ENCODE measurements at places on chromosomes 1 and 21. TPM values are rescaled to one million over a fixed set of nuclear protein-coding genes. Genes with fewer than 3 reads are reported as not detected.

- no peak for DNase-seq
These were observed 1.5 kb upstream of the RUNX1 start for GRCh38 chr21:35050348-35051286.

DNA sequence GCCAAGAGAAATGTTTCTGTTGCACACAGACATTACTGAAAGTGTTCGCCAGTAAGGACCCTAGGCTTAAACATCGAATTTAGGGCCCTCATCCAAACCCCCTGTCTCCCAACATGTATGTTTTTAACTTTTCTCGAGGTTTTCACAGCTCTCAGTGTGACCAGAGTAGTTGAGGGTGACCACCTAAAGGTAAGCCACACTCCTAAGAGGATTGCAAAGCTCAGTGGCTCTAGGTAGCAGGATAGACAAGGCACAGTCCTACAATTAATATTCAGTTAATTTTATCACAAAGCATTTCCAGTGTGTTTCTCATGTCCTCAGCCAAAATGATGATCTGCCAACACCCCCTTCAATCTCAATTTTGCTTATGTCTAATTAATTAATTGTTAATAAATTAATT, 695 bp upstream of the ALG14 start:
- DNase-seq, result no peak

DNA sequence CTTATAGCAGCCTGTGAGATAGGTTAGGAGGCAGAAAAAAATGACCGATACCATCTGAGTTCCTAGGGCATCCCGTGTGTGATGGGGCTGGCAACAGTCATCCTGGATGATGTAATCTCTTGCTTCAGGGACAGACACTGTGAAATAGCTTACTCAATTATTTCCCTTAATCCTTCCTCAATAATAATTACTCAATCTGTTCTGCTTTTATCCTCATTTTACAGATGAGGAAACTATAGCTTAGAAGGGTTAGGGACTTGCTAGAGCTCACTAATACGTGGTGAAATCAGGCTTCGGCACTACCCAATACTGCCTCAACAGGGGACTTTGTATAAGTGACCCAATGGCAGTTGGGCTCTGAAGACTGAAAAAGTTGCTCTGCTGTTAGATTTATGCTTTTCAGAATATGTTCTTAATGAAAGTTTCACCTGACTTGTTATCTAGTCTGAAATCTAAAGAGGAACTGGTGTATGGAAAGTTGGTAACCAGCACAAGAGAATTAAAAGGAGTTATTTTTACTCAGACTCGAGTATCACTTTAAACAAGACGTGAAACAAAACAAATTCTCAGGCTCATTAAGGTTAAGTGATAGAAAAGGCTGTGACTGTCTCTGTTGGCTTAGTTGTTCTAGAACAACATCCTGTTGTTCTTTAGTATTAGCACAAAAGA, 14.4 kb downstream of the CD55 start:
- DNase-seq, result peak; percentile 13

DNA sequence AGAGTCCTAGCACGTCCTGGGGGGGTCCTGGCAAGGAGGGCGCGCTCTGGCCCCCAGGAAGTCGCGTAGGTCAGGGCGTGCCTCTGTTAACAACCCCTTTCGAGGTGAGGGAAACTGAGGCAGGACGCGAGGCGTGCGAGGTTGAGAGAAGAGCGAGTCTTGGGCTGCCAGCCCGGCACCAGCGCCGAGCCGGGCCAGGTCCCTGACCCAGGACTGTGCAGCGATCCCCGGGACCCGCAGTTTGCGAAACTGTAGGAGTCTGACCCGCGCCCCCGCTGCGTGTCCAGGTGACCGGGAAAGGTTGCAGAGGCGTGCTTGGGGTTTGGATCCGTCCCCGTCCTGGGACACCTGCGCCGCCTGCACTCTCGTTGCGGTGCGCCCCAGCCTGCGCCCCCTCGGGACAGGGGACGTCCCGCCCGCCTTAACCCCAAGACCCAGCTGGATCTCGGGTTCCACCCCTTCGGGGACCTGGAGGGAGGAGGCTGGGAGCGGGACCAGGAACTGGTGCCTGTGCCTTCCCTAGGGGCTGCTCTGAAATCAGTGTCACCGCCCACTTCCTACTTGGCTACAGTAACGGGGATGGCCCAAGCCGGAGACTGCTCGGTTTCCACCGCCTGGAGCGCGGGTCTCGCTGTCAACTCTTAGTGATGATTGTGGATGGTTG, 493 bp downstream of the DISC1 start:
- no peak for DNase-seq

DNA sequence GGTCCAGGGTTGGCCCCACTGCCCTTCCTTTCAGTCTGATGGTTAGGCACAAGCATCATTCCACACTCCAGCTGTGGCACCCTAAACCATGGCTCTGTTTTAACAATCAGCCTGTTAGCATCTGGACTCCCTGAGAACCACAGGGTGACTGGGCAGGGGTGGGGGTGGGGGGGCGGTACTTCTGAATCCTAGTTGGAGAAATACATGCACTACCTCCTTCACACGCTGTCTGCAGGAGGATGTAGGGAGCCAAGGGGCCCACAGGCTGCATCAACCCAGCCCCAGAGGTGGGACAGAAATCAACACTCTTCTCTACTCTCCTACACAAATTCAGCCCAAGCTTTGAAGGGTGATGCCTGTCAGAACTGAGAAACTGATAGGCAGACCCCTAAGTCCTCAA, 23.8 kb downstream of the DDX20 start:
- DNase-seq, result no peak

GRCh38 chr1:231171623-231172197, 9.9 kb downstream of the TRIM67 start:
- DNase-seq, result peak; percentile 86

DNA sequence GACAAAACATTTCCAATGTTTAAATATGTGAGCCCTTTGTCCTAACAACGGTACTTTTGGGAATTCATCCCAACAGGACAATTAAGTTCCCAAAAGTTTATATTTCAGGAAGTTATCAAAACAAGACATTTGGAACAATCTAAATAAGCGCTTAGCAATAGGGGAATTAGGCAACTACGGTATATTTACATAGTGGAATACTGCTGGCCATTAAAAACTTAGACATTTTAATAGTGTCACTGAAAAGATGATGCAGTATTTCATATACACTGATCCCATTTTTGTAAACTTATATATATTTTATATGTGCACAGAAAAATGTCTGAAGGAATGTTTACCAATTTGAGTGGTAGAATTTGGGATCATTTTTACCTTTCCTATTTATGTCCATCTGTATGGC, 20.8 kb downstream of the UBR4 start:
- DNase-seq, result no peak

DNA sequence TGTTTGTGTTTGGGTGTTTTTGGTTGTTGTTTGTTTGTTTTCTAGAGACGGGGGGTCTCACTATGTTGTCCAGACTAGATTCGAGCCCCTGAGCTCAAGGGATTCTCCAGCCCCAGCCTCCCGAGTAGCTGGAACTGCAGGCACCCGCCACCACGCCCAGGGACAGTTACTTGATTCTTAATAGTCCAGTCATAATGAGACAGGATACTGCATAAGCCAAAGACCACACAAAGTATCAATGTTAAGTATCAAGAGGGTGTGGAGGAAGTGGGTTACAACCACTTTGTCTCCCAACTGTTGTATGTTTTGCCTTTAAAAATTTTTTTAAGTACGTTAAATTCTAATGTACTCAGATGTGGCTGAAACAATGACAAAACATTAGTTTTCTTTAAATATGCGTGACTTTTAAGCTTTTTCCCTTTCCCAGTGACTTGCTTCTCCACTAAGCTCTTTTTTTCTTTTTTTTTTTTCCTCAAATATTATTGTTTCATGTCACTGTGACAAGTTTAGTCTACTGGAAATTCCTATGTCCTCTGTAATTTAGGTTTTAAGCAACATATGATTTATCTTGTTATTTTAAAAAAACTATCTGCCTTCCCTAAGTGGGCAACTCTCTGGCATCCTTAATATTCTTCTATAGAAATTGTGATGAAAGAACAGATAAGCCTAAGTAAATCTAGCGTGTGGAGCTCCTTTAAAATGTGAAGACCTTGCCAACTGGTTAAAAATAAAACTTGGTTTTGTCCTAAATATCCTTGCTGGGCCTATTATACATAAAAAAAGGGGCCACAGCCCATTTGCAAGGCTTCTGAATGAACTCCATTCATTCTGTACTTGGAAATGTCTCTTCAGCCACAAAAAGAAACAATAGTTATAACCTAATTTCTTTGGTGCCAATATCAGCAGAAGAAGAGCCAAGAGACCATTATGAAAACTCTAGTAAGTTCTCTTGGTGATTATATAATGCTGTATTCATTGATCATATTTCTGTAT, 56.2 kb upstream of the DPH5 start:
- DNase-seq, result no peak

DNA sequence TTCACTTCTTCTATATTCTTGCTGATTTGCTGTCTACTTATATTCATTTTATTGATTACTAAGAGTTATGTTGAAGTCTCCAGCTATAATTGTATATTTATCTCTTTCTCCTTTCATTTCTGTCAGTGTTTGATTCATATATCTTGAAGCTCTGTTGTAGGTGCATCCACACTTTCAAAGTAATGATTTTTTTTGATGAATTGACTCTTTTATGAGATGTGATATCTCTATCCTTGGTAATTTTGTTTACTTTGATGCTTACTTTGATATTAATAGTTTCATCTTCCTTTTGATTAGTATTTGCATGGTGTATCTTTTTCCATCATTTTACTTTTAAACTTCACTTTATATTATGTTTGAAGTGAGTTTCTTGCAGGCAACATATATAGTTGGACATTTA, 110.8 kb downstream of the XPR1 start:
- DNase-seq, result no peak

DNA sequence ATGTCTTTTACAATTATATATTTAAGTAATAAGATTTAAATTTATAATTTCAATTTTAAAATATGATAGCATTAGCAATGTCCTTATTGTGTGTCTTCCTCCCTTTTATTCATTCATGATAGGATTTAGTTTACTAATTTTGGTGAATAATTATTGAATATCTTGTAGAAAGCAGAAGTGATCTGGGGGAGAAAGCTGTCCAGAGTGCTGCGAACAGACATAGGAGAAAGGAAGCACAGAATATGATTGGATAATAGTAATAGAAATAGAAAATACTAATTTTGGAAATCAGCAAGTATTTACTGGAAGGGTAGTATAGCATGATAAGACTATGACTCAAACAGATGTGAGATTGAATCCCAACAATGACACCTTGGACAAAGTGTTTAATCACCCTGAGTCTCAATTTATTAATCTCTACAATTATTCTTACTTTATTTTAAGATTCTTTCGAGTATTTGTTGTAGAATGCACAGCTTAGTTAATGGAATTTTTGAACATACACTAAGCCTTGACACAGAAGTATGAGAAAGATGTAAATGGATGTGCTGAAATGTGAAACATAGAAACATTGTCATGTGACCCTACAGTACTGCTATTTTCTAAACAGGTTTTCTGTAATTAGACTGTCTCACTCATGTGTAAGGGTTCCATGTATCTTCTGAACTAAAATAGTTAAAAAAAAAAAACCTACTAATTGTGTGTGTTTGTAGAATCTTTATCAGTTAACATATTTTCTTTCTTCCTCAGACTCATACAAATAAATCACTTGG, 7.9 kb downstream of the SH3GLB1 start:
- DNase-seq, result no peak

- DNase-seq, result peak; percentile 45
These were observed 23.6 kb upstream of the APOBEC4 start for GRCh38 chr1:183676586-183677189.

- no peak for DNase-seq
These were observed 41.4 kb upstream of the COL6A2 start for GRCh38 chr21:46056450-46056903.

DNA sequence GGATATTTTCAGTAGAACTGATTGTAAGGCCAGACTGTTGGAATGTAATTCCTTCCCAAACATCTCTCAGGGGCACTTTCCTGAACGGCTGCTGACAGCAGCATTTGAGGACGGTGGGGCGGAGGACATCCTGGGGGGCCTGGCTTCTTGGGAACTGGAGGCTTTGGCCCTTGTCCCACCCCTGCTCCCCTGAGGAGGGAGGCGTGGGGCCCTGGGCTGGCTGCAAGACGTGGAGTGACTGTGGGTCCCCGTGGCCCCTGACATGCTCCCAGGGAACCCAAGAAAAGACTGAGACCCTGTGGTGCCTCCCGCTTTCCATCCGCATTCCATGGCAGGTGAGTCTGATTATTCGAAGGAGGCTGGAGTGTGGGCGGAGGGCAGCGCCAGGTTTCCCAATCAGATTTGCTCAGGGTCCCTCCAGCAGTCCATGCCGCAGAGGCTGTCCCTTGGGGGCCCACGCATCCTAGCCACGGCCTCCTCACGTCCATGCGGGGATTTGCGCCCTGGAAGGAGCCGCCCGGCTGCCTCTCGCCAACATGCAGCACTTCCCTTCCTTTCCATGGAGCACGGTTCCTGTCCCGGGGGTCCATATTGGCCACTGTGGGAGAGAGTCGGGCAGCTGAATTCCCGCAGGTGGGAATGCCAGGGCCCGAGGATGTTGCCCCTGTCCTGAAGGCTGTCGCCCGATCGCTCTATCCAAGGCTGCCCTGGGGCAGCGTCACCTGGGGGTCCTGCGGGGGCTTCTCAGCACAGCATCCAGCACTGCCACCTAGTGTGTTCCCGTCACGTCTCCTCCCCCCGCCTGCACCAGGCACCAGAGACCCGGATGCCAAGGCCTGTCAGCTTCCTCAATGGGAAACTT, 69.0 kb downstream of the FAAP20 start:
- no peak for DNase-seq

SPATA6 gene
- 3.0 TPM for total RNA-seq

OR2T11 gene
- not detected for total RNA-seq

PPIAL4G gene
- not detected for total RNA-seq

MYOC gene
- not detected for total RNA-seq

SH2D5 gene
- 157 TPM for total RNA-seq

ANKRD35 gene
- total RNA-seq, result 0.21 TPM

ASCL5 gene
- total RNA-seq, result not detected

SLC44A3 gene
- total RNA-seq, result 2.0 TPM

LCE3D gene
- total RNA-seq, result 8.8 TPM
